ENCODE measurements at places on chromosomes 16 and 17. TPM values are rescaled to one million over a fixed set of nuclear protein-coding genes. Genes with fewer than 3 reads are reported as not detected.

ZDHHC1 gene
- 0.23 TPM for total RNA-seq

CD300E gene
- total RNA-seq = not detected

KRT16 gene
- not detected for total RNA-seq

CCDC102A gene
- 9.7 TPM for total RNA-seq

AURKB gene
- total RNA-seq = 167 TPM

TMC6 gene
- total RNA-seq = 463 TPM

DPEP3 gene
- total RNA-seq = 0.20 TPM

NKD1 gene
- 1.9 TPM for total RNA-seq

HS3ST3A1 gene
- total RNA-seq = 2.8 TPM

FBXW10B gene
- total RNA-seq = 0.35 TPM

DHX58 gene
- total RNA-seq = 97.3 TPM

KIF19 gene
- total RNA-seq = 3.5 TPM

RAB40B gene
- 2.0 TPM for total RNA-seq

CLDN9 gene
- total RNA-seq = 0.23 TPM

TRAPPC1 gene
- 244 TPM for total RNA-seq

HSPB9 gene
- total RNA-seq = 0.18 TPM

KRT23 gene
- not detected for total RNA-seq

HBQ1 gene
- total RNA-seq = not detected

CCDC92B gene
- total RNA-seq = 0.10 TPM

RBFOX1 gene
- not detected for total RNA-seq

SPATA32 gene
- total RNA-seq = 0.20 TPM

MMP15 gene
- 0.68 TPM for total RNA-seq

CSH2 gene
- total RNA-seq = not detected

TRPV3 gene
- total RNA-seq = 0.43 TPM

PRR29 gene
- 12.0 TPM for total RNA-seq

SLC6A2 gene
- not detected for total RNA-seq

CDYL2 gene
- total RNA-seq = 60.2 TPM

KRT14 gene
- total RNA-seq = not detected

HSD17B2 gene
- total RNA-seq = not detected

ADAT1 gene
- total RNA-seq = 56.0 TPM

KLHDC4 gene
- total RNA-seq = 84.9 TPM

EPOP gene
- total RNA-seq = 10.2 TPM

SECTM1 gene
- 18.3 TPM for total RNA-seq

SBK1 gene
- total RNA-seq = 9.8 TPM

FAM171A2 gene
- total RNA-seq = not detected

MLKL gene
- total RNA-seq = 42.8 TPM

ASGR1 gene
- 0.73 TPM for total RNA-seq

RPS15A gene
- total RNA-seq = 1,725 TPM

GAS7 gene
- 0.23 TPM for total RNA-seq

SOCS1 gene
- 142 TPM for total RNA-seq

KRTAP2-2 gene
- total RNA-seq = not detected

SLC5A2 gene
- total RNA-seq = 0.25 TPM

SHISA6 gene
- not detected for total RNA-seq

KRTAP17-1 gene
- total RNA-seq = not detected

KCTD2 gene
- total RNA-seq = 24.9 TPM

ALOX12B gene
- total RNA-seq = 0.38 TPM

Data from activated CD4-positive, alpha-beta memory T cell treated with anti-CD3 and anti-CD28 coated beads, Interleukin-2, amount 10 ng/mL, durations not matched to agents 7 days and 5 days (primary cell).